Suprapubic skin (tissue), 4 donors: ENCODE measurements at places on chromosomes 11 and 22. TPM values are rescaled to one million over a fixed set of nuclear protein-coding genes. Genes with fewer than 3 reads are reported as not detected.
A peak's percentile ranks its signal among the peaks of the same experiment; 100 is the strongest.

- peak; percentile 29 for DNase-seq
These were observed 576.3 kb downstream of the BRD1 start for GRCh38 chr22:49251371-49251770.

GRCh38 chr22:48083502-48083901, 1321.1 kb downstream of the TBC1D22A start:
- DNase-seq, result no peak

DNA sequence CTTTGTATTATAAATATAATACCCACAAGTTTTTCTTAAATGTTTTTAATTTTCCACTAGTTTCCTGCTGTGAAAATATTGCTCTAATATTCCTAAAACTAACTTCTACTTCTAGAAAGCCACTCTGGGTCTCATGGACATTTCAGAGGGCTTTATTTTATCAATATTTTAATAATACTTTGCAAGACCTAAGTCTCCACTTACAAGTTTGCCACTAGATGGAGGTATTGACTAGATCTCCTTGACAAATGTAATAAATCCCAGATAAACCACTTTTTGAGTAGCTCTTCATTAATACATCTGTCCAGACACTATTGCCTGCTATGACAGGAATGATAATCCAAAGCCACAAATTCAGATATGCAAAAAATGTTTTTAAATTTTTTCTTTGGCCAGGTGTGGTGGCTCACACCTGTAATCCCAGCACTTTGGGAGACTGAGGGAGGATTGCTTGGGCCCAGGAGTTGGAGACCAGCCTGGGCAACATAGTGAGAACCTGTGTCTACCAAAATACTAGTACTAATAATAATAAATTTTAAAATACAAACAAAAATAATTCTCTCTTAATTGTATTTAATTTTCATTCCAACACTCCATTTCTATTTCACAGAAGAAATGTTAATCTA, 3.5 kb upstream of the ACAT1 start:
- no peak for DNase-seq

DNA sequence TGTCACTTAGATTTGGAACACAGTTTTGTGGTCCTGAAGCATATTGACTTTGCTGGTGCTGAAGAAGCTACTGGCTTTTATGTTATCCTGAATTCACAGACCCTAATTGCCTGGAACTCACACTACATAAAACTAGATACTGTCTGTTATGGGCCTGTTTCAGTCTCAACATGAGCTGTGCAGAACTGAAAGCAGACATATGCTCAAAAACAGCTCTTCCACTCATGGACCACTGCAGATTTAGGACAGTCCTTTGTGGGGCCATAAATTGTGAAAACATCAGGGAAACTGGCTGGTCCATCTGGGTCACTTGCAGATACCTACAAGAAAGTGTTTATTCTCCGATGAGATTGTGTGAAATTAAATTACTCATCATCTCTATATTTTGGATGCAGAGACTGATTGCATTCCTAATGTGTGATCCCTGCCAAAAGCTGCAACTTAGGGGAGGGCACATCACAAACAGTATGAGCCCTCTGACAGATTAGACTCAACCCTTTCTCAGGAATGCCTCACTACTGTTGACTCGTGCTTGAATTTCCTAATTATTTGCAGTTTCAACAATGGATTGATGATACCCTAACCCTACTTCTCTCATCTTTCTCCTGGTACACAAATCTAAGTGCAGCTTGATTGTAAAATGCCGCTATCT, 10.2 kb upstream of the CLNS1A start:
- no peak for DNase-seq

DNA sequence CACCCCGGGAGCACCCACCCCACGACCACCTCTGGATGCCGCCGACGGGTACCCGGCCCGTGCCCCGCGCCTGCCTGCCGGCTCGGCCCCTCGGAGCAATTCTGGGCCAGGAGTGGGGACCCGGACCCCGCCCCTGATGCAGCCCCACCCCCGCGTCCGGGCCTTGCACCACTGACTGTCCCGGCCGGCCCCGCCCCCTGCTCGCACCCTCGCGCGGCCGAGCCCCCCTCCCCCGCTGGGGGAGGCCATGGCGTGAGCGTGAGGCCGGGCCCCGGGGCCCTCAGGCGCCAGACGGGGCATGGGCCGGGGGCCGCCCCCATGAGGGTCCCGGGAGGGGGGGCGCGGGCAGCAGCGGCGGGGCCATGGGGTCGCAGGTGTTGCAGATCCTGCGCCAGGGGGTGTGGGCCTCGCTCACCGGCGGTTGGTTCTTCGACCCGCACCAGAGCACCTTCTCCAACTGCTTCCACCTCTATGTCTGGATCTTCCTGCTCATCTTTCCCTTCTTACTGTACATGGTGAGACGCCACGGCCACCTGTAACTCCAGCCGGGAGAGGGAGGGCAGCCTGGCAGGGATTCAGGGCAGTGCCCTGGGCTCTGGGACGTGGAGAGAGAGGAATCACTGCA, 486 bp downstream of the PCNX3 start:
- DNase-seq, result no peak

DNA sequence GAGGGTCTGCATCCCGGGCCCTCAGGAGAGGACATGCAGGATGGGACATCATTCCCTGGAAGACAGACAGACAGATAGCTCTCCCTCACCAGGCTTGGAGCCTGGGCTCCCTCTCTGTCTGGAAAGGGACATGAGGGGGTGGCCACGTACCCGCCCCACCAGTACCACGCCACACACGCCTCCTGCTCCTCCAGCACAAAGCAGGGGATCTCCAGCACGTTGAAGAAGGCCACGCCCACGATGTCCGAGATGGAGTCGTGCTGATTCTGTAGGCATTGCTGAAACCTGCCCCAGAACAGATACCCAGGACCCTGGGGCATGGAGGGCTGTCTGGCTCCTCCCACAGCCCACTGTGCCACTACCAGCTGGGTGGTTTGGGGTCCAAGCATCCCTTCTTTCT, 2.2 kb downstream of the PLA2G3 start:
- DNase-seq, result no peak

DNA sequence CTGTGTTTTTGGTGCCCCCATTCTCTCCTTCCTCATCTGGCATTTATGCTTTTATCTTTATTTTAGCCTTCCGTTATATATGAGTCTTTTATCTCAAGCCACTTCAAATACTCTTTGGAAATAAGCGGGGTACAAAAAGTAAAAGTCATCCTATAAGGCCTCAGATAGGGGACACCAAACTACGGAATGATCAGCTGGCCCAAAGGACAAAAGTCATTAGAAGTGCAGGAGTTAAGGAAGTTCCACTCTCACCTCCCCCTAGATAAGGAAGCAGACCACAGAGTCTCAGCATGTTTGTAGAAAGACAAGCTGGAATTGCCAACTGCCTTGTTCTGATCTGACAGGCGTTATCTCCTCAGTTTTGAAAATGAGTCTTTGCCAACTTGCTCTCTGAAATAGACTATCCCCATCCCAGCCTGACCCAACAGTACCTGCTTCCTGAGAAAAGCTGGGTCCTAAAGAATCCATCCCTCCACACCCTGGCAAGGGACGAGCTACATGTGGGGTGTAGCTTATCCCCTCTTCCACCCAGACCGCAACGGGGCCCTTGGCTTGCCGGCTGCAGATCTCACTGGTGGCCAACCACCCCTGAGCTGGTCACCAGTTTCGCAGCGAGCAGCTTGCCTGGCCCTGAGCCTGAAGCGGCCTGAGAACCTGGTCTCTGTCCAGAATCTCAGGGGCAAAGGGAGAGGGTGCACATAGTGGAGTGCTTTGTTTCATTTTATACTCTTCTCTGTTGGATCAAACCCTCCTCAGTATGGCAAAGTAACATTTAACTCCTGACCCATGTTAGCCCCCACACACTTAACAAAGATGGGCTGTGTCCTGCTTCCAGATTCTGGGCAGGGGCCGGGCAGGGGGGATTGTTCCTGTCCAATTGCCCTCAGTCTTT, 13.8 kb downstream of the FADS2 start:
- no peak for DNase-seq

DNA sequence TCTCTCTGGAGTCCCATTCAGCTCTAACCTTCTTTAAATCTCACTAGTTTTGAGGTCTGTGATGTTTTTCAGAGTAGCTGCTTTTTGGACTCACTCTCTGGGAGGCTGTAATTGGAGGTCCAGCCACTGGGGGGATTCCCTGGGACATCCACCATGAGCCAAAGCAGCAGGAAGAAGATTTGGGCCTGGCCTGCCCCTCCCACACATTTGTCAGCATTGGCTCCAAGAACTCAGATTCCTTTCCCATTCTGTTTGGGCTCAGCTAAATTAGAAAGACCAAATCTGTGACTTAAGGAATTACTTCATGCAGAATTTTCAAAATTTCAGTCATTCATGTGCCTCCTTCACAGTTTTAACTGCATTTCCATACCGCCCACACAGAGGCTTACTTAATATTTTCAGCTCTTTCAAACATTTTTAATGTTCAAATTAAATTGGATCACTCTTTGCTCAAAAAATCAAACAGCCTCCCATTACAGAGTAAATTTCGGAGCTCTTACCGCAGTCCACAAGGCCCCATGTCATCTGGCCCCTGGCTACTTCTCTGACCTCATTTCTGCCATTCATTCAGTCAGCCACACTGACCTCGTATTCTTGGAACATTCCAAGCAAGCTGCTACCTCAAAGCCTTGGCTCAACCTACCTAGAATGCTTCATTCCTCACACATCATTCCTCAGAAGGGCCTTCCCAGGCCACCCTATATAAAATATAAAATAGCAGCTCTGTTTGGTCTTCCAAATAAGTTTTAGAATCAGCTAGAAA, 54.5 kb upstream of the RRAS2 start:
- peak; percentile 67 for DNase-seq

DNA sequence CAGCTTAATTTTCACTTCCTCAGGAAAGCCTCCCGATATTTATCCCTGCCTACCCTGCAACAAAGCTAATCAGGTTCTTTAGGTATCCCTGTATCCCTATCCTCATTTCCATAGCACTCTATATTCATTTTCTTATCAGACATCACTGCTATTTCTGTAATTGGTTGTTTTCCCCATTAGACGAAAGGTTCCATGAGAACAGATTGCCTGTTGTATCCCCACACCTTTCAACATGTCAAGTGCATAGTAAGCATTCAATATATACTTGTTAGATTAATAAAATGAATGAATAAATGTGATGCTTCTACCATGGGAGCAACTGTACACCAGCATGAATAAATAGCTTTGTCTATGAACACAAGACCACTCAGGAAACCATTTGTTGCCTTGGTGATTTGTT, 499.8 kb downstream of the DLG2 start:
- no peak for DNase-seq

GRCh38 chr11:20844216-20844615, 174.8 kb downstream of the NELL1 start:
- no peak for DNase-seq

DNA sequence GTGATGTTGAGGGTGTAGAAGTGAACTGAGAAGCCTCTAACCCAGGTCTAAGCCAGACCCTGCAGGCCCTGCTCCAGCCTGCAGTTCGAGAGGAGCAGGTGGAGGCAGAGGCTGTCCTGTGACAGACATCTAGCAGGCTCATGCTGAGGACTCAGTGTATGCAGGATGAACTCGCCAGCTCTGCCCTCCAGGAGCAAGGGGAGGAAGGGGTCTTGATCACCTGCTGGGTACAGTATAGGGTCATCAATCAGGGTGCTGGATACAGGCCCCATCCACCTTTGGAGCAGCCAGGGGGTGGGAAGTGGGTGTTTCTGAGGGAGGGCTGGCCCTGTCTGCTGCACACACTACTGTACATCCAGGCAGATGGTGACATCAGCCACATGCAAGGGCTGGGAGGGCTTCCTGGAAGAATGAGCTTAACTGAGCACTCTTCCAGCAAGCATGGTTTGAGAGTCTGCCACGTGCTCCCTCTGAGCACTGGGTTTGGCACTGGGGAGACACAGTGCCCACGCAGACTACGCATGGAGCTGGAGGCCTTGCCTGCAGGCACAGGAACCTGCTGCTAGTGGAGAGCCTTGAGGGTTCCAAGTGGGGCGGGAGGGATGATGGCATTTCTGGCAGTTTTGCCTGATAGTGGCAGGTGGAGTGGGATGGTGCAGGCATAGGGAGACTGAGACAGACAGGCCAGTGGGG, 9.2 kb downstream of the MAPK8IP1 start:
- DNase-seq, result no peak

- no peak for DNase-seq
These were observed 11.6 kb downstream of the PISD start for GRCh38 chr22:31650391-31650790.

DNA sequence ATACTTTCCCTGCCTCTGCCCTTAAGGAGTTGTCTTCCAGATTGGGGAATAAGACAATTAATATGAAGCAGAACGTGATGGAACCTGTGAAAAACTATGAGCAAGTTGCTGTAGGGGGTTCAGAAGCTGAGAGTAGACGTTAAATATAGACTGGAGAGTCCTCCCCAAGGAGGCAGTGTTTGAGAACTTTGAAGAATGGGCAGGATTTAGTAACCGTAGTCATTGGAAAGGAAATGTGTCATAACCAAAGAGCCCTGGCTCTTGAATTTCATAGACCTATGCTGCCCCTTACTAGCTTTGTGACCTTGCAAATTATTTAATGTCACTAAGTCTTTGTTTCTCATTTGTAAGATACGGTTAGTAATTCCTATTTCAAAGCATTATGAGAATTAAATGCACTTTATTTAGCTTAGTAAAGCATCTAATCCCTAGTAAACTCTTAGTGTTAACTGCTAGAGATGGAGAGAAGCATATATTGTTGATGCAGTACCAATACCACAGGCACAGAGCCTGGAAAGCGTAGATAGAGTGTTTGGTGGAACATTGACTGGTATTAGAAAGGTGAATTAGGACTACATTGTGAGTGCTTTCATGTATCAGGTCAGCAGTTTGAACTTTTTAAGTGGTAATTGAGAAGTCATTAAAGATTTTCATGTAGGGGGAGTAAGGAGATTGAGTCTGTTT, 54.1 kb downstream of the MCAM start:
- DNase-seq, result no peak

DNA sequence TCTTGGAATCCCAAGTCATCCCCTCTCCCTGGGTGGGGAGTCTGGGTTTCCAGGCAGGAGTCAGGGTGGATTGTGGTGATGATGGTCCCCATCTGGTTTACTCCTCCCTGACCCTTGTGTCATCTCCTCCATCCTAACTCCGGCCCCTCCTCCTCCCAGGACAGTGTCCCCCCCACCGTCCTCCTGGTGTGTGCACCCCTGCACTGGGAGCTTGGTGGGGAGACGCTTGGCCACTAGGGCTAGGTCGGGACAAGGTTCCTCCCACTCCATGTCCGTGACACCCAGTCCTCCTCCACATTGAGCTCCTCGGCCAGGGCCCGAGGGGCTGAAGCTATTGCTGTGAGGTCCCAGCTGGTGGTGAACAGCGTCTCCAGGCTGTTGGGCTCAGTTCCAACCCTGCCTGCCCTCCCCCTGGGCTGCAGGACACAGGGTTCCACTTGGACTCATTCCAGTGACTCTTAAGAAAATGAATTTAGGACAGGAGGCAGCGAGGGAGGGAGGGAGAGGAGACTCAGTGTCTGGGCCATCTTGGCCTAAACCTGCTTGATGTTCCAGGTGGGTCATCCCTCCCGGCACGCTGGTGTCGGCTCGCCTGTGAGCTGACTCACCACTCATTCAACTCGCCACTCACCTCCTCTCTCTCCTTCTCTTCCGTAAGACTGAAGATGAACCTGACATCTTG, 433.2 kb downstream of the TBC1D22A start:
- DNase-seq, result peak; percentile 71

The DDX6 gene
- total RNA-seq, result 89.2 TPM

The SUN2 gene
- total RNA-seq, result 217 TPM

The TMA7B gene
- 0.76 TPM for total RNA-seq

The GP1BB gene
- 28.7 TPM for total RNA-seq

The LYVE1 gene
- 8.7 TPM for total RNA-seq

The MRGPRE gene
- 0.47 TPM for total RNA-seq

The TRIM29 gene
- 1,457 TPM for total RNA-seq
